Aorta (tissue), 5 donors: ENCODE measurements at places on chromosomes 7 and 10. TPM values are rescaled to one million over a fixed set of nuclear protein-coding genes. Genes with fewer than 3 reads are reported as not detected.

DNA sequence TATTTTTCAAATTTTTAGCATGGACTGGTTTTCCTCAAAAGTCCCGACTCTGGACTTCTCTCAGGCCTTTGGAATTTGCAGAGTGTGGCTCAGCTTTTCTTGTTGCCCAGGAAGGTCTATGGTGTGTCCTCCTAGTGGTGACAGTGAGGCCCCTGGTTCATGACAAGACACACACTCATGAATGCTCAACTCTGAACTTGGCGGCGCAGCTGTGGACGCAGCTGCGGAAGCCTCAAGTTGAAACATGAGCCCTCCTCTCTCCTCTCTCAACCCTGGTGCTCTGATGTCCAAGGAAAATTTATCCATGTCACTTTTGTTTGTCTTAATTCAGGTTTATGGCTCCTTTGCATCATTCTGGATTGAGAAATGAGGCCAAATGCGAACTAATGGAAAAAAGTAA is 183.9 kb downstream of the HECW1 start:
- no peaks in the 10 kb centered on the region for H3K27me3 ChIP-seq
- H3K27ac ChIP-seq: no peak overlapping the region
- no peaks in the 10 kb centered on the region for H3K36me3 ChIP-seq
- DNase-seq: no peak
- H3K4me3 ChIP-seq: no peak overlapping the region

DNA sequence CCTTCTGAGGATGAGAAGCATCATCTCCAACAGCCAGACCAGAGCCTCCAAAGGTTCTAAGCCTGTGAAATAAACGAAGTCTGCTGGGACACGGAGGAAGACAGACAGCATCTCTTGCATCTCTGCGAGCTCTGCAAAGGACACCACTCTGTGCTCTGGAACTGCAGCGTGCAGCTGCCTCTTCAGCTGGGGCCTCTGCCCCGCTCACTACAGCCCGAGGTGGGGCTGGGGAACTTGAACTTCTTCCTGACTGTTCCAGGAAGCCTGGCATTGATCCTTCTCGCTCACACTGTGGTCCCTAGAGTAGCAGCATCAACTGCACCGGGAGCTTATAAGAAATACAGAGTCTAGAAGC is 163.3 kb downstream of the USP6NL start:
- no peak for DNase-seq
- no peak overlapping the region for H3K4me3 ChIP-seq
- H3K4me1 ChIP-seq: no peaks in the 10 kb centered on the region

GRCh38 chr10:97714401-97715258 is 1.1 kb downstream of the MARVELD1 start:
- H3K4me3 ChIP-seq: peak overlapping the region; percentile 24
- H3K4me1 ChIP-seq: no peaks in the 10 kb centered on the region
- H3K36me3 ChIP-seq: peaks cover 2% of the 10 kb centered on the region
- H3K27me3 ChIP-seq: no peaks in the 10 kb centered on the region
- peak; percentile 88 for DNase-seq

DNA sequence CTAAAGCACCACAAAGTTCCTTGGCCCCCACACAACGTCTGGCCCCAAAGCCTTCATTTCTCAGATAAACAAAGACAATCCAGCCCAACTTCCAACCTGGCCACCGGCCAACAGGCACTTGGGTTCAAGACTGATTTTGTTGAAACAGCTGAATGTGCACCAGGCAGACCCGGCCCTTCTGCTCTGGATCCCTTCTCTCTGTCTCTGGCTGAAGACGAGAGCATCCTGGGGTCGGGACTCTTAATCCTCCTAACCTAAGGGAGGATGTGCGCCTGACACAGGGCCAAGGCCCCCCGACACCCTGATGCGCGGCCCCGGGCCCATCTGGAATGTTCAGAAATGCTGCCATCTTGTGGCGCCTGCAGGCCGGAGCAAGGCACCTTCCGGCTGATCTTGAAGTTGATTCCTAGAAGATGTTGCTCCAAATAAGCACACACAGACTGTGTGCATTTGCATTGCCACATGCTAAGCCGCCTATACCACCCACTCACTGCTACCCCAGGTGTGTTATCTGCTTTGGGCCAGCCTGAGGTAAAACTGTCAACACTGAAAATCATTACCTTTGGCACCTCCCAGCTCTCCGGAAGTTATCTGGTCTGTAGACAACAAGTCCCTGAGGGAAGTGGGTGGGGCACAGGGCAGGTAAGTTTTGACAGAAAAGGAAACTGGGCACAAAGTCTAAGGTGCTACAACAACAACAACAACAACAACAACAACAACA is 98.4 kb upstream of the HABP2 start:
- no peaks in the 10 kb centered on the region for H3K27me3 ChIP-seq
- DNase-seq: peak; percentile 61
- H3K4me1 ChIP-seq: no peaks in the 10 kb centered on the region
- no peak overlapping the region for H3K4me3 ChIP-seq
- H3K27ac ChIP-seq: no peak overlapping the region

DNA sequence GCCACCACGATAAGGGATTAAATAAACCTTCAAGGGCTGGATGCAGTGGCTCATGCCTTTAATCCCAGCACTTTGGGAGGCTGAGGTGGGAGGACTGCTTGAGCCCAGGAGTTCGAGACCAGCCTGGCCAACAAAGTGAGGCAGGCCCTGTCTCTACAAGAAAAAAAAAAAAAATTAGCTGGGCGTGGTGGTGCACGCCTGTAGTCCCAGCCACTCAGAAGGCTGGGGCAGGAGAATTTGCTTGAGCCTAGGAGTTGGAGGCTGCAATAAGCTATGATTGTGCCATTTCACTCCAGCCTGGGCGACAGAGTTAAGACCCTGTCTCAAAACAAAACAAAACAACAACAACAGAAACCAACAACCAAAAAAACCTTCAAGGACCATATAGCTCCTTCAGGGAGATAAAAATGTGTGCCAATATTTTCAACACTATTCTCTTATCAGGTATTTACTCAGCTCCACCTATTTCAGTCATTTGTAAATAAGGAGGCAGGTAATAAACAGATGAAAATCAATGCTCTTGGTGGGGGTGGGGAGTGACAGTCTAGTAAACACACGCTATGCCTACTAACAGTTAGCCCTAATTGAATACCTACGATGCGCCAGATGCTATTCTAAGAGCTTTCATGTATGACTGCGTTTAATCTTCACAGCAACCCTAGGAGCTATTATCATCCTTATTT is 13.2 kb downstream of the BAIAP2L1 start:
- no peaks in the 10 kb centered on the region for H3K4me1 ChIP-seq
- H3K4me3 ChIP-seq: no peak overlapping the region
- H3K36me3 ChIP-seq: no peaks in the 10 kb centered on the region

DNA sequence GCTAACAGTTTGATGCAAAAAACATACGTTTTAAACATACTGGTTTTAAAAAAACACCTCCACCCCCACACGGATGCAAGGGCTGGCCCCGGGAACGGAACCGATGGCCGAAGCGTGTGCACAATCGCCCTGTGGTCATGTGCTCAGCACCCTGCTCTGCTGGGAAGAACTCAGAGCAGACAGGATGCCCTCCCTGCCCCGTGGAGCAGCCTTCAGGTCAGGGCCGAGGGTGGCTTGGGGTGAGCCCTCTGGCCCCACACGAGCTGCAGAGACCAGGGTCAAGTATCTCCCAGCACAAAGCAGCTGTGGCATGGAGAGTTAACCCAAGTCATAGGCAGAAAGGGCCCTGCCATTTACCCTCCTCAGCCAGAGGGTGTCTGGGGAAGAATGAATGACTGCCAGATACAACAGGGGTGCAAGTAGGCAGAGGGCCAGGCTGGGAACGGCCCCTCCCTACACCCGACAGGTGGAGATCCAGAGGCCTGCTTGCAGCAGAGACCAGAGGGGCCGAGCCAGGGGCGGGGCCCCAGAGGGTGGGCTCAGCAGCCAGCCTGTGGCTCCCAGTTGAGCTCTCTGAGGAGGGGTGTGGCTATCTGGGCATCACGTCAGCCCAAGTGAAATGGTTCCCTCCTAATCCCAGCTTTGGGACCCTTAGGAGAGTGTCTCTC is 56.8 kb downstream of the ZRANB1 start:
- H3K27ac ChIP-seq: peak overlapping the region; percentile 85
- H3K4me3 ChIP-seq: no peak overlapping the region
- peak; percentile 76 for DNase-seq
- H3K4me1 ChIP-seq: no peaks in the 10 kb centered on the region
- no peaks in the 10 kb centered on the region for H3K27me3 ChIP-seq

DNA sequence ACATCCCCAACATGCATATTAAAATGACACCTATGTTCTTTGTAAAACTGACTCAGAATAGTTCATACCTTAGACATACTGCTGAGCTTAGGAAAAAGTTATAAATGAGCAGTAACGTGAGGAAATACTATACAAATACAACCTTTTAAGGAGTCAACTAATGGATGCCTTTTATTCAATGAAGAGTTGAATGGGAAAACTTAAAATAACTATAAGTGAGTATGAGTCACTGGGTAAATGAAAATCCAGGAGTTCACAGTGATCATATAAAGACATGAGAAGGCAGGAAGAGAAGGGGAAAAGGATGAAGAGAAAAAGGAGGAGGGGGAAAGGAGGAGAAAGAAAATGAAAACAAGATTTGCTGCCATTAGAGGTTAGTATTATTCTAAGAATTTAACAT is 157.8 kb upstream of the PCDH15 start:
- H3K4me1 ChIP-seq: no peaks in the 10 kb centered on the region
- no peak overlapping the region for H3K4me3 ChIP-seq
- H3K27me3 ChIP-seq: no peaks in the 10 kb centered on the region
- H3K36me3 ChIP-seq: no peaks in the 10 kb centered on the region
- no peak overlapping the region for H3K27ac ChIP-seq

Gene AGR3
- total RNA-seq: not detected

DNA sequence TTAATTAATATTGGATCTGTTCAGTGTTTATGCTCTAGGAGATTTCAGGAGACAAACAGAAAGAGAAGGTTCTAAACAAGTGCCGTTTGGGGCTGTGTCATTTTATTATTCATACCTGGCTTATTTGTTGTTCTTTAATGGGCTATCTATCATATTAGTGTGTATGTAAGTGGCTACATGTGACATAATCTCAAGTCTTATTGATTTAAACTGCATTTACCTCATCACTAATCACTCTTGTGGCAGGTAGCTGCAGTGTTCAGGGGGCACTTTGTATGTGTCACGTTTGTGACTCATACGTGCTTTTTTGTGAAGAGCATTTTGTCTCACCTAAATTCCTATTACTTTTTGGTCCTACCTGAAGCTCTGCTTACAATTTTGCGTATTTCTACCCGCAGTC is 95.4 kb downstream of the EXOC4 start:
- no peaks in the 10 kb centered on the region for H3K27me3 ChIP-seq
- no peaks in the 10 kb centered on the region for H3K36me3 ChIP-seq
- no peak overlapping the region for H3K4me3 ChIP-seq
- no peak for DNase-seq
- H3K4me1 ChIP-seq: no peaks in the 10 kb centered on the region
- H3K27ac ChIP-seq: no peak overlapping the region

Gene CPA1
- total RNA-seq: 3.6 TPM

Gene FEZF1
- total RNA-seq: not detected

- peak overlapping the region; percentile 92 for H3K27ac ChIP-seq
- DNase-seq: no peak
- no peaks in the 10 kb centered on the region for H3K27me3 ChIP-seq
- peak overlapping the region; percentile 70 for H3K4me3 ChIP-seq
- H3K4me1 ChIP-seq: no peaks in the 10 kb centered on the region
Observed at GRCh38 chr10:103659674-103660363, 166.3 kb downstream of the NEURL1 start.

Gene DCLRE1C
- total RNA-seq: 16.6 TPM

Gene CDK1
- total RNA-seq: 3.1 TPM

GRCh38 chr10:9602998-9603397 is 1414.7 kb upstream of the CELF2 start:
- no peak for DNase-seq
- no peaks in the 10 kb centered on the region for H3K27me3 ChIP-seq
- no peaks in the 10 kb centered on the region for H3K36me3 ChIP-seq
- no peaks in the 10 kb centered on the region for H3K4me1 ChIP-seq
- no peak overlapping the region for H3K27ac ChIP-seq
- H3K4me3 ChIP-seq: no peak overlapping the region

Gene EN2
- total RNA-seq: not detected

- H3K4me1 ChIP-seq: no peaks in the 10 kb centered on the region
- no peak for DNase-seq
- H3K36me3 ChIP-seq: no peaks in the 10 kb centered on the region
- no peak overlapping the region for H3K27ac ChIP-seq
Observed at GRCh38 chr10:14040787-14041631, 289.7 kb downstream of the FRMD4A start.

GRCh38 chr10:63518690-63519288 is 2.4 kb upstream of the REEP3 start:
- no peak overlapping the region for H3K4me3 ChIP-seq
- H3K4me1 ChIP-seq: peaks cover 2% of the 10 kb centered on the region
- peak overlapping the region; percentile 49 for H3K27ac ChIP-seq
- H3K36me3 ChIP-seq: no peaks in the 10 kb centered on the region
- no peak for DNase-seq
- no peaks in the 10 kb centered on the region for H3K27me3 ChIP-seq

DNA sequence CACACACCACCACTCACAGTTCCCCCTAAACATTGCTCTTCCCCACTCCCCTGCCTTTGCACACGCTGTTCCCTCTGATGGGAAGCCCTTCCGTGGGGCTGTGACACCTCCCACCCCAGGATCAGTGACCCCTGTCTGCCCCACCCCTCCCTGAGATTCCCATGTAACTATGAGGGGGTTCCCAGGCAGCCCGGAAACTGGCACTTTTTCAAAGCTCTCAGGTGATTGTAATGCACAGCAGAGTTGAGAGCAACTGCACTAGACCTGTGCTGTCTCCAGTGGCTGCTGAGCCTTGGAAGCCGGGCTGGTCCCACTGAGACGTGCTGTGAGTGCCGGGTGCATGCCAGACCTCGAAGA is 29.8 kb downstream of the GPRIN2 start:
- H3K4me1 ChIP-seq: peaks cover 2% of the 10 kb centered on the region
- no peaks in the 10 kb centered on the region for H3K27me3 ChIP-seq
- peak; percentile 44 for DNase-seq
- H3K36me3 ChIP-seq: no peaks in the 10 kb centered on the region
- H3K4me3 ChIP-seq: no peak overlapping the region

DNA sequence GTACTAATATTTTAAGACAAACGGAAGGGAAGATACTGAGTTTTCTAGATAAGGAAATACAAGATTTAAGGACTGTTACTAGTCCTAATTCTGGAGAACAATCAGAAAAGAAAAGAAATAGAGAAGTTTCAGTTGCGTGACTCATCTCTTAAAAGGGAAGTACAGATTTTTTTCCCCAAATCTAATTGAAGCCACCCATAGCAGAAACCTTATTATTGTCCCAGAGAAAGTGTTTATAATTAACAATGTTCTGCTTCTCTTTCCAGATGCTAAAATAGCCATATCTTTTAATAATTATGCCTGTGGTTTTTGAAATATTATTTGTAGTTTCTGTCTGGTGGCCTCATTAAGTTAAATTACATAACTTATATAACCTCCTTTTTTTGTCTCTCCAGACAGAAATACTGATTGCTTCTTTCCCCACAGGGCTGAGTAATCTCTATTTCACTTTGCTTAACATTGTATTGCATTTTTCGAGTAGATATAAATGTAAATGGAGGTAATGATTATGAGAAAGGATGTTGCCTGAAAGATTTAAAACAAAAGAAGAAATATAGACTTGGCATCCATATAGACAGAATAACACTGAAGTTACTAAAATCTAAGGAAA is 240.7 kb upstream of the MBL2 start:
- H3K4me3 ChIP-seq: no peak overlapping the region
- H3K27ac ChIP-seq: no peak overlapping the region
- DNase-seq: no peak
- H3K27me3 ChIP-seq: no peaks in the 10 kb centered on the region
- H3K4me1 ChIP-seq: no peaks in the 10 kb centered on the region
- no peaks in the 10 kb centered on the region for H3K36me3 ChIP-seq

Gene PDIA4
- total RNA-seq: 80.0 TPM

- no peak overlapping the region for H3K27ac ChIP-seq
- no peak overlapping the region for H3K4me3 ChIP-seq
- no peaks in the 10 kb centered on the region for H3K36me3 ChIP-seq
- H3K4me1 ChIP-seq: no peaks in the 10 kb centered on the region
- no peaks in the 10 kb centered on the region for H3K27me3 ChIP-seq
Observed at GRCh38 chr10:72557362-72557761, 68.5 kb downstream of the MICU1 start.
